Stimulated activated CD4-positive, alpha-beta T cell treated with anti-CD3 and anti-CD28 coated beads, Interleukin-2, amount 100 ng/mL, for 24 hours (primary cell): ENCODE measurements at places on chromosomes 1 and 21.
A peak's percentile ranks its signal among the peaks of the same experiment; 100 is the strongest.

- DNase-seq, result peak; percentile 16
Observed at GRCh38 chr21:44086636-44087425, 20.4 kb upstream of the PWP2 start.

GRCh38 chr1:209403921-209404320, 179.6 kb upstream of the CAMK1G start:
- no peak for DNase-seq

- no peak for DNase-seq
Observed at GRCh38 chr1:73491621-73492020, 706.4 kb downstream of the LRRIQ3 start.

DNA sequence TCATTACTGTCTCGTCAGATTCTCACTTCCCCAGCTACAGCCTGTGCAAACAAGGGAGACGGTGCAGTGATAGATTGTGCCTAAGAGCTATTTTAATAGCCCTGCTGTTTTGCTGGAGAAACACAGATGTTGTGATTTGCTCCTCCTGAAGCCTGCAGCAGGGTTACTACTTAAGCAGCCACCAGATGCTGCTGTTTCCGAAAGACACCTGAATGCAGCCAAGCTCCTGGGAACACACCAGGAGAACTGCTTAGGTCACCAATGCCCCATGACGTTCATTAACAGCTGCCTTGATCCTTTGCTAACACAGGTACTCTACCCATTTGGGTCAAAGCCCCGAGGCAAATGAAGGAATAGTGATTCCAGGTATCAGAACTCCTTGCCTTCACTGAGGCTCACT, 411.8 kb upstream of the DAB1 start:
- no peak for DNase-seq

DNA sequence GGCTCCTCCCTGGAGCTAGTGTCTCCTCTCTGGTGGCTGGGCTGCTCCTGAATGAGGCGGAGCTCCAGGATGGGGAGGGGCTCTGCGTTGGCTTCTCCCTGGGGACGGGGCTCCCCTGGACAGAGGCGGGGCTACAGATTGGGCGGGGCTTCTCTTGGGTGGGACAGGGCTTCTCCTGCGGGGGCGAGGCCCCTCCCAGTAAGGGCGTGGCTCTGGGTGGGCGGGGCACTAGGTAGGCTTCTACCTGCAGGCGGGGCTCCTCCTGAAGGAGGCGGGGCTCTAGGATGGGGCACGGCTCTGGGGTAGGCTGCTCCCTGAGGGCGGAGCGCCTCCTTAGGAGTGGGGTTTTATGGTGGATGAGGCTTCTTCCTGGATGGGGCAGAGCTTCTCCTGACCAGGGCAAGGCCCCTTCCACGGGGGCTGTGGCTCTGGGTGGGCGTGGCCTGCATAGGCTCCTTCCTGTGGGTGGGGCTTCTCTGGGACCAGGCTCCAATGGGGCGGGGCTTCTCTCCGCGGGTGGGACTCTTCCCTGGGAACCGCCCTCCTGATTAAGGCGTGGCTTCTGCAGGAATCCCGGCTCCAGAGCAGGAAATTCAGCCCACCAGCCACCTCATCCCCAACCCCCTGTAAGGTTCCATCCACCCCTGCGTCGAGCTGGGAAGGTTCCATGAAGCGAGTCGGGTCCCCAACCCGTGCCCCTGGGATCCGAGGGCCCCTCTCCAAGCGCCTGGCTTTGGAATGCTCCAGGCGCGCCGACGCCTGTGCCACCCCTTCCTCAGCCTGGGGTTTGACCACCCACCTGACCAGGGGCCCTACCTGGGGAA, 22.7 kb upstream of the ARF1 start:
- peak; percentile 66 for DNase-seq

DNA sequence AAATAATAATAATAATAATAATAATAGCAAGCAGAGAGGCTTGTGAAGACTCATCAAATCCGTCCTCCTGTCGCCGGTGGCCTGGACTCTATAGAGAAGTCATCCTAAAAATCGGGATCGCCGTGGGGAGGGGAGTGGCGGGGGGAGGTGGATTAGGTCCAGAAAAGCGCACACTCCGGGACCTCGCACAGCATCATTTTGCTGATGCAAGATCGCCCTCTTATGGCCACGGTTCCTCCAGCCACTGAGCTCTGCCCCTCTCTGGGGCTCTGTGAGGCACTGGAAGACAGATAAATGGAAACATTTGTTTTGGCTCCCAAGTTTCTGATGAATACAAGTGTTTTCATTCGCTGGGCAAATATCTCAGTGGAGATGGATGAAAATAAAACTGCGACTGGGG, 612.0 kb downstream of the MATN1 start:
- DNase-seq, result peak; percentile 22

DNA sequence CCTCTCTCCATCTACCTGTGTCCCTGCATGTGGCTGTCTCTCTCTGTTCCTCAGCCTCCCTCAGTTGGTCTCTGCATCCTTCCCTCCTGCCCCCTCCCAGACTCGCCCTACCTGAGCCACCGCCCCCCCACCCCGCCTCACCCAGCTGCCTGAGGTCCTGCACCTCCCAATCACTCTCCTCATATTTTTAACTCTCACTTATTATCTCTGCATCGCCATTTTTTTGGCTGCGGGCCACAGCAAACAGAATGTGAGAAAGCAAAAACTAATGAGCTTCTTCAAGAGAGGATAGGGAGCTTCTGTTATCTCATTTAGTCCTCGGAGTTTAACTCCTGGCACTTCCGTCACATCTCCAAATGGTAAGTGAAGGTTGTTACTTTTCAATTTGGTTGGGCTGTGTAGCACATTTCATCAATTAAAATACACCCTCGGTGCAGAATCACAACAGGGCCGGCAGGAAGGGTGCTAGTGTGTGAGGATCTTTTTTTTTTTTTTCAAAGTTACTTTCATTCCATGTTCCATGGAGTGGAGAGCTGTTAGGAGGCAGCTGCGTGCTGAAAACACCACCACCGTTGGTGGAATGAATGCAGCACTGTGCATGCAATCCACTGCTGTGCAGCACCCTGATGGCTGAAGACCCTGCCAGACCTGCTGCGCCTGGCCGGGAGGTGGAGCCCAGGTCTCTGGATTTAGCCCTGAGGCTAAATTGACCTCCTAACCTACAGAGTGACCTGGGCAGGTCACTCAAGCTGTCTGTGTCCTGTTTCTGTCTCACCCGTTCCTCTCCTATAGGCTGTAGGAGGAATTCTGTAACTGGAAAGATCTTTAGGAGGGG, 157.2 kb upstream of the NFIA start:
- DNase-seq, result no peak

- DNase-seq, result no peak
Observed at GRCh38 chr1:221141606-221142285, 262.5 kb downstream of the HLX start.

- DNase-seq, result no peak
Observed at GRCh38 chr1:185907246-185907645, 173.1 kb downstream of the HMCN1 start.

GRCh38 chr1:53340660-53341520, 13.0 kb upstream of the LRP8 start:
- peak; percentile 31 for DNase-seq

DNA sequence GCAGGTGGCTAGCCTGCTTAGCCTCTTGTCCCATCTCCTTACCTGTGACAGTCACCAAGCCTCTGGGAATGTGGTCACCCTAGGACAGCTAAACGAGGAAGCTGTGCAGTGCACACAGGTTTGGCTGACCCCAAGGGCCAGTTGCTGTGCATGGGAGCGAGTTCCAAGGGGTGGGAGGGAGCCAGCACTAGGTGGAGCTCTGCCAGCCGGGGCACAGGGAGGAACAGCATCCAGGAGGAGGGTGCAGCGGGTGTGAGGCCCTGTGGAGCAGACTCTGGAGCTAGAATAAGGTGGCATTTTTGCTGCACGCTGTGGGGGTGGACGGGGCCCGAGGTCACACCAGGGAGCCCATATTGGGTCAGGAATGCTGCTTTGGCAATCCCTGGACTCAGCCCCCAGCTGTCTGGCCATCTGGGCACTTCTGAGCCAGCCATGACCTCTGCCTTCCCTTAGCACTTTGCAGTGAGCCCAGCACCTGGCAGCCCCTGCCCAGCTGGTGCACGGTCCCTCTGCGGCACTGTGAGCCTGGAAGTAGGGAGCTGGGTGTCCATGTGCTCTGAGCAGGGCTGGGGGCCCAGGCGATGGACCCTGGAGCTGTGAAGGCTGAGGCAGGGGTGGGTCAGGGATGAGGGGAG, 8.7 kb downstream of the PDXK start:
- DNase-seq, result no peak

DNA sequence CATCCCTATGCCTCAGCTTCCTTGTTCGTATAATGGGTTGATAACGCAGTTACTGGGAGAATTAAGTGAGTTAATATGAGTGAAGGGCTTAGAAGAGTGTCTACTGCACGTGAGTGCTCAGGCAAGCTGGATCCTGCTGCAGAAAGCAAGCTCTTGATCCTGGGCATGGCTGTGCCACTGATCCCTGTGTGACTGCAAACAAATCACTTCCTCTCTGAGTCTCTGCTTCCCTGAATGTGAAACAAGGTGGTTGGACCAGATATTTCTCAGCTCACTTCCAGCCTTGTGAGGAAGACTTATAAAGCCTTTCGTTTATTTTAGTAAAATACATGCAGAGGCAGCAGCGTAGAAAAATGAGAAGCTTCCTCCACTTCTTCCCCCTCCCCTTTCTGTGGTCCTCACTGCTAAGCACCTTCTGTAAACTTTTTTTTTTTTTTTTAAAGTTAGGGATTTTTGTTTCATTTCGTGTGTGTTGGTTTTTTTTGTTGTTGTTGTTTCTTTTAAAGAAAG, 13.8 kb downstream of the PSEN2 start:
- DNase-seq, result no peak

DNA sequence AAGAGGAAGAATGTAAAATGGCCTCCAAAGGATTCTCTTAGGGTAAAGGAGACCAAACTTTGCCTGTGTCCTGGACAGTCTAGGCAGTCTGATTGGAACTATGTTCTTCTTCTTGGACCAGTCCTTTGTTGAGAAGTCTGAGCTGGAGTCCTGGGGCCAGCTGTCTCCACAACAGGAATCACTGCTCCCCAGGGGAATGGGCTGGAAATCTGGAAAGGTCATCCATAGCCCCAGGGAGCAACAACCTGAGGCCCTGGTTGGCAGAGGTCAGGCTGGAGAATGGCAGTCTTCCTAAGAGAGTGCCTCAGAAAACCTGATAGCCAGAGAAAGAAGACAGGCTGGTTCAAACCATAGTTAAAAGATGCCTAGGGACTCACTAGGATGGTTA, 68.7 kb downstream of the PLXNA2 start:
- DNase-seq, result no peak

DNA sequence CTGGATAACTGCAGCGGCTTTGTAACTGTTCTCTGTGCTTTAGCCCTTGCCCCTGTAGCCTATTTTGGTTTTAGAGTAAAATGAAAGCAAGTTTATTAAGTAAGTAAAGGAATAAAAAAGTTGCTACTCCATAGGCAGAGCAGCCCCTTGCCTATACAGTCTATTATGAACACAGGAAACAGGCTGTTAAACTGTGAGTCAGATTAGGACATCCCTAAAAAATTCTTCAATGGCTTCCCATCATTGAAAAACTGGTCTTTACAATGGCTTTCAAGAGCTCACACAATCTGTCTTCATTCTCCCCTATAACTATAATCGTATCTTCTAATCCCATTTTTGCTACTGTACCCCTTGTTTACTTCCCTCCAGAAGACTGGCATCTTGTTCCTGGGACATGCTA, 43.0 kb downstream of the ATG4C start:
- no peak for DNase-seq

GRCh38 chr1:3035563-3036446, 14.5 kb downstream of the ACTRT2 start:
- DNase-seq, result no peak

DNA sequence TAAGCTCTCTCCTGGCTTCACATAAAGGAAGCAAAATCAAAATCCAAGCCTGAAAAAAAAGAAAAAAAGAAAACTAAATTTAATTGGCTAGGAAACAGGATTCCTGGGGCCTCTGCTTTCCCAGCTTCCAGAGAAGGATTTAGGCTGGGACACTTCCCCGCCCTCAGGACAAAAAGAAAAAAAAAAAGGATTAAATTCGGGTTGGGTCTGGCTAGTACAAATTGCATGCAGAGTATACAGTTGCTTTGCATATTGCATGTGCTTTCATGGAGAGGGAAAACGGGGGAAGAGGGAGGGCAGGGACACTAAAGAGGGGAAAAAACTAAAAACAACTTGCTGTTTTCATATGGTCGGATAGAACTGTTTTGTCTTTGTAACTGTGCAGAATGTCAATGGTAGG, 42.7 kb downstream of the OLIG1 start:
- DNase-seq, result no peak

DNA sequence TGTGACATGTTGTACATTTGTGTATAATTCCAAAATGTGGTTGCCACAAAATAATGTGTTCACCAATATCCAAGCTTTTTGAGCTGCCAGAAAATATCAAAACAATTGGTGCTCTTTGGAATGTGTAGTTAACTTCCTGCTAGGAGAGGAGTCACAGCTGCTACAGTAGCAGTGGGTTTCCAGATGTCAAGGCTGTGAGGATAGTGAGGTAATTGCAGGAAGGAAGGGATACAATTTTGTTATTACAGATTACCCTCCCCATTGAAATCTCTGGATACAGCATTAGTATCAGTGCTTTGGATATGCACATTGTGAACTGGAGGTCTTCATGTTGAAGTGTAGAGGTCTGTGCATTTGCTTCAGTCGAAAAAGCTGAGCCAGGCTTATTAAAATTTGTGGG, 253.2 kb downstream of the PTPRC start:
- DNase-seq, result no peak

GRCh38 chr1:105416261-105416660, 1640.2 kb upstream of the PRMT6 start:
- no peak for DNase-seq
